ENCODE measurements at places on chromosomes 2 and 18. TPM values are rescaled to one million over a fixed set of nuclear protein-coding genes. Genes with fewer than 3 reads are reported as not detected.

Gene RBM43
- 2.7 TPM for total RNA-seq

Gene WNT6
- not detected for total RNA-seq

Gene ALPG
- not detected for total RNA-seq

Gene DNAJC5G
- total RNA-seq, result not detected

Gene SPC25
- total RNA-seq, result 12.5 TPM

Gene ELOA2
- not detected for total RNA-seq

Gene ANAPC1
- total RNA-seq, result 59.1 TPM

Measured in epithelial cell of umbilical artery (primary cell).